ENCODE measurements at places on chromosomes 5 and 9. TPM values are rescaled to one million over a fixed set of nuclear protein-coding genes. Genes with fewer than 3 reads are reported as not detected.
A peak's percentile ranks its signal among the peaks of the same experiment; 100 is the strongest.

DNA sequence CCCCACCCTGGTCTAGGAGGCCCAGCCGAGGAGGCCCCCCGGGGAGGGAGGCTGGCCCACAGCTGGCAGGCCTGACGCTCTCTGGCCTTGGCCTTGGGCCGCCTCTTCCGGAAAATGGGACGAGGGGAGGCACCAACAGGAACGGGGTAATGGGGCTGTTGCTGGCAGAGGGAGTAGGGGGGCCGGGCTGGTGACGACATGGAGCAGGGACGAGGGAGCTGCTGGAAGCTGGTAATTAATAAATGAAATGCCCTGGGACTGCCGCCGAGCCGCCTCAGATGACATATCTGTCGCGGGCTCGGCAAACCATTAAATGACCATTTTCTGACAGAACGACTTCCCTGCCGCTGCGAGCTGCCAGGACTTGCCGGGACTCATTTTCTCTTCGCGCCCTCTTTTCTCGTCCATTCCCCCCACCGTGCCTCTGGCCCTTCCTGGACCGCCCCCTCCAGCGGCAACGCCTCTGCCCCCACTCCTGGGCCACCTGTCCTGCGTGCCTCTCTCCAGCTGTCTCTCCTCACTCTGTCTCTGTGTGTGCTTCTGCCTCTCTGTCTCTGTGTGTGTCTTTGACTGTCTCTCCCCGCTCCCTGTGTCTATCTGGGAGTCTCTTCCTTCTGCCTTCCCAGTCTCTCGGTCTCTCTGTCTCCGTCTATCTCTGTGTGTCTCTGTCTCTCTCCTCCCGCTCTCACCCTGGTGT is 215.7 kb downstream of the PAX5 start:
- no peaks in the 10 kb centered on the region for H3K36me3 ChIP-seq
- H3K4me1 ChIP-seq = peaks cover 13% of the 10 kb centered on the region
- H3K27ac ChIP-seq = no peak overlapping the region
- H3K4me3 ChIP-seq = peak overlapping the region; percentile 40
- peak; percentile 61 for DNase-seq
- no peaks in the 10 kb centered on the region for H3K27me3 ChIP-seq

- peaks cover 7% of the 10 kb centered on the region for H3K27me3 ChIP-seq
- H3K4me1 ChIP-seq = no peaks in the 10 kb centered on the region
- DNase-seq = no peak
- H3K27ac ChIP-seq = no peak overlapping the region
Measured at GRCh38 chr5:180133971-180134508, 62.5 kb upstream of the RNF130 start.

GRCh38 chr5:159319832-159320231 is 10.5 kb downstream of the IL12B start:
- no peaks in the 10 kb centered on the region for H3K36me3 ChIP-seq
- no peak for DNase-seq
- H3K4me1 ChIP-seq = no peaks in the 10 kb centered on the region
- no peak overlapping the region for H3K27ac ChIP-seq
- H3K4me3 ChIP-seq = no peak overlapping the region

- no peak overlapping the region for H3K27ac ChIP-seq
- DNase-seq = no peak
- H3K4me1 ChIP-seq = peaks cover 18% of the 10 kb centered on the region
- H3K4me3 ChIP-seq = no peak overlapping the region
- no peaks in the 10 kb centered on the region for H3K36me3 ChIP-seq
Measured at GRCh38 chr5:148978370-148979082, 84.3 kb downstream of the SH3TC2 start.

GRCh38 chr9:101468116-101468515 is 32.5 kb upstream of the ALDOB start:
- H3K36me3 ChIP-seq = no peaks in the 10 kb centered on the region
- no peak overlapping the region for H3K27ac ChIP-seq
- no peaks in the 10 kb centered on the region for H3K4me1 ChIP-seq
- DNase-seq = no peak
- H3K27me3 ChIP-seq = no peaks in the 10 kb centered on the region

GRCh38 chr9:99054581-99054980 is 50.3 kb upstream of the TGFBR1 start:
- peaks cover 44% of the 10 kb centered on the region for H3K4me1 ChIP-seq
- no peak overlapping the region for H3K4me3 ChIP-seq
- DNase-seq = no peak
- peak overlapping the region; percentile 87 for H3K27ac ChIP-seq
- H3K27me3 ChIP-seq = no peaks in the 10 kb centered on the region

DNA sequence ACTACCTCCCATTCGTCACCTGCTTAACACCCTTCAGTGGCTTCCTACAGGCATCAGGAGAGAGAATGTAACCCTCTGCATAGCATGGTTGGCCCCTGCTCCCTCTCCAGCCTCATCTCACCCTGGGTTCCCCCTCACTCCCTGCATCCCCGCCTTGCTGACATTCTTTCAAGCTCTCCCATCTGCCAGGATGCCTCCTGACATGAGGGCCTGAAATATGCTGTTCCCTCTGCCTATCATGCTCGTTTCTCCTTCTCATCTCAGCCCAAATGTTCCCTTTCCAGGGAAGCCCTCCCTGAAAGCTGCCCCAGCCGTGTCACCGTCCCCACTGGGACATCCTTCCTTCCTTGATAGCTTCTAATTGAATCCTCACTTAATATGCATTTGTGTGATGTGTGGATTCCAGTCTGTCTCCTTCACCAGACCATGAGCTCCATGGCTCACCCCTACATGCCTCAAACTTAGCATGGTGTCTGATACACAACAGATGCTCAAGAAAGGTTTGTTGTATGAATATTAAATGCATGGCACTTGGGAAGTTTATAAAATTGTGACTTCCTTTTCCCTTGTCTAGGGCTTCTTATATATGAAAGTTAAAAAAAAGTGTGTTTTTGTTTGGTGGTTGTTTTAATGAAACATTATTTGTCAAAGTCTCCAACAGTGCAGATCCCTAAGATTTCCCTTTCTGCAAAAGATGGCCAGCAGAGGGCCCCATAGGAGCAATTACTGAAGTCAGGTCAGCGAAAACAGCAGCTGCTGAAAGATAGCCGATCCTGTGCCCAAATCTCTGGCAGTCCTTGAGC is 7.3 kb upstream of the C5orf58 start:
- H3K27me3 ChIP-seq = no peaks in the 10 kb centered on the region
- no peaks in the 10 kb centered on the region for H3K36me3 ChIP-seq
- H3K4me3 ChIP-seq = no peak overlapping the region
- no peaks in the 10 kb centered on the region for H3K4me1 ChIP-seq

- peak; percentile 83 for DNase-seq
- H3K27me3 ChIP-seq = no peaks in the 10 kb centered on the region
- peaks cover 6% of the 10 kb centered on the region for H3K36me3 ChIP-seq
- no peak overlapping the region for H3K4me3 ChIP-seq
- H3K4me1 ChIP-seq = peaks cover 75% of the 10 kb centered on the region
Measured at GRCh38 chr5:157528036-157528632, 47.4 kb downstream of the ADAM19 start.

DNA sequence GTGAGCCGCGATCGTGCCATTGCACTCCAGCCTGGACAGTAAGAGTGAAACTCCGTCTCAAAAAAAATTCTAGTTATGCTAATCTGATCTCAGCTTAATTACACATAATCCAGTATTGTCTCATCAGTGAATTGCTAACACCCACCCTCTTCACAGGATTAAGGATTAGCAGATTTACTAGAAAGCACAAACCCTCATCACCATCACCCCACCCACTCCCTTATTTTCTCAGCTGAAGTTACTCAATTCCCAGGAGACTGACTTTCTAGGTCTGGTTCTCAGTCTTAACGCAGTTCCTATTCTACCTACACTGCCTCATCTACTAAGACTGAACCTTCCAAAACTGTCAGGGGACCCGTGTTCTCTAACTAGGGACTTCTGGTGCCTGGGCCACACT is 9.0 kb downstream of the TOR1B start:
- no peaks in the 10 kb centered on the region for H3K4me1 ChIP-seq
- DNase-seq = no peak
- H3K36me3 ChIP-seq = peaks cover 82% of the 10 kb centered on the region
- no peak overlapping the region for H3K27ac ChIP-seq
- H3K27me3 ChIP-seq = no peaks in the 10 kb centered on the region
- H3K4me3 ChIP-seq = no peak overlapping the region

DNA sequence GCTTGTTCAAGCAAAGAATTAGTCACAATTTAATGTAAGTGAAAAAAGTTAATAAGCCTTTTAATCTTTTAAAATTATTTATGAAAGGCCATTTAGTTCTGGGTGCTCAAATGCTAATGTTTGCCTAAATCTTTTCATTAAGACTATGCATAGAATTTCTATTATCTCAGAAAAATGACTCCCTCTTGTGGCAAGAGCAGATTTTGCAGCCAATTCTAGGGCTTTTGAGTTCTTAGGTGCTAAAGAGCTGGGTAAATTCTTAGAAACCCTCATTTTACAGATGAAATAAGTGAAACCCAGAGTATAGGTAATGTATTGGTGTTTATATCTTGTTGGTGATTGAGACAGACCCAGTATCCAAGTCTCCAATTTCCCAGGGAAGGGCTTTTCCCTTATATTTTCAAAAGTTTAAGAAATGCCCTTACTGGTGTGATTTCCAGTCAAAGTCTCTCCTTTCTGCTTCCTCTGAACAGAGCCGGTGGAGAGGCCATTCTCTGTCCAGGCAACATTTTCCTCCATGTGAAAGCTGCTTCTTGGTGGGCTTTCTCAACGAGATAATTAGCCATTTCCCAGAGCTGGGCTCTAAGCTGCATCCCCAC is 24.1 kb upstream of the PCSK5 start:
- no peaks in the 10 kb centered on the region for H3K27me3 ChIP-seq
- no peak overlapping the region for H3K4me3 ChIP-seq
- no peak for DNase-seq
- H3K36me3 ChIP-seq = no peaks in the 10 kb centered on the region
- H3K4me1 ChIP-seq = no peaks in the 10 kb centered on the region

DNA sequence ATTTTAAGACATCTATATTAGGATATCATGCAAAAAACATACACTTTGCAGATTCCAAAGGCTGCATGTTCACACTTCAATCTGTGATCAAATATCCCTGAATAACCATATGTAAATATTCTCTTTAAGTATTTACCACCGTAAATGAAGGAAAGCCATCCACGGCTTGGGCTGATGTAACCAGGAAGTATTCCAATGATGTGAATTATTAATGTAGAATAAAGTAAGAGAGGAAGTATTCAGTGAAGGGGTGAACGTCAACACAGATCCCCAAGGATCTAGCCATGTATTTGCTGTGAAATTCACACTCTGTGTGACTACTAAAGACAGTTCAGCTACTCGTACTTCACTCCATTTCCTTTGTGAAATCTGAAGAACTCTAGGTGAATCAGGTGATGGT is 75.2 kb downstream of the CDH6 start:
- no peak overlapping the region for H3K4me3 ChIP-seq
- H3K36me3 ChIP-seq = no peaks in the 10 kb centered on the region
- no peak for DNase-seq
- no peak overlapping the region for H3K27ac ChIP-seq

DNA sequence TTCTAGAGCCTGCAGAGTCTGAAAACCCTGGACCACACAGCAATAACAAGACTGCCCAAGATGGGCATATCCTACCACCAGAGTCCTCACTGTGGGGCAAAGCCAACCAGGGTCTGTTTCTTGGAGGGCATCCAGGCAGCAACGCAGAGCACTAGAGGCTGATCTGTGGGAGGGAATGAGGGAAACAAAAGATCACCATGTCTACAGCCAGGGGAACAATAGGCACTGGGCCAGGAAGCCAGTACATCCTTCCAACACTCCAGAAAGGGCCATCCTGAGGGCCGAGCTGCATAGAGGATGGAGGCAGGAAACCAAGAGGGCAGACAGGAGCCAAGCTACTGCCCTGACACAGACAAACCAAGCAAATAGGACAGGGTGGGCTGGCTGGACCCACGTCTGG is 416.1 kb upstream of the IRX4 start:
- DNase-seq = peak; percentile 43
- H3K4me3 ChIP-seq = no peak overlapping the region
- H3K27ac ChIP-seq = no peak overlapping the region
- no peaks in the 10 kb centered on the region for H3K36me3 ChIP-seq
- no peaks in the 10 kb centered on the region for H3K27me3 ChIP-seq
- no peaks in the 10 kb centered on the region for H3K4me1 ChIP-seq

DNA sequence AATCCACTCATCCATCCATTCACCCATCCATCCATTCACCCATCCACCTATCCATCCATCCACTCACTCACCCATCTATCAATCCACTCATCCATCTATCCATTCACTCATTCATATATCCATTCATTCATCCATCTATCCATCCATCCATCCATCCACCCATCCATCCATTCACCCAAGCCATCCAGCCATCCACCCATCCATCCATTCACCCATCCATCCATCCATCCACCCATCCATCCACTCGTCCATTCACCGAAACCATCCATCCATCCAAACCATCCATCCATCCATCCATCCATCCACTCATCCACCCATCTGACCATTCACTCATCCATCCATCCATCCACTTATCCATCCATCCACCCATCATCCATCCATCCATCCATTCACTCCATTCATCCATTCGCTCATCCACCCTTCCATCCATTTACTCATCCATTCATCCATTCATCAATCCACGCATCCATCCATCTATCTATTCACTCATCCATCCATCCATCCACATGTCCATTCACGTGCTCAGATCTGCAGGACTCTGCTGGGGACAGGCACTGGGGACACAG is 6.6 kb downstream of the SLC9A3 start:
- no peak overlapping the region for H3K27ac ChIP-seq
- no peaks in the 10 kb centered on the region for H3K36me3 ChIP-seq
- H3K4me3 ChIP-seq = no peak overlapping the region
- H3K4me1 ChIP-seq = no peaks in the 10 kb centered on the region
- H3K27me3 ChIP-seq = no peaks in the 10 kb centered on the region
- DNase-seq = no peak

- peaks cover 9% of the 10 kb centered on the region for H3K4me1 ChIP-seq
- H3K27me3 ChIP-seq = no peaks in the 10 kb centered on the region
- H3K27ac ChIP-seq = no peak overlapping the region
Measured at GRCh38 chr5:16549491-16550206, 67.1 kb downstream of the RETREG1 start.

The TAF11L5 gene
- total RNA-seq = not detected

The GZMA gene
- not detected for total RNA-seq

The FNIP1 gene
- 63.1 TPM for total RNA-seq

The TPPP gene
- 7.1 TPM for total RNA-seq

The CNTFR gene
- 3.0 TPM for total RNA-seq

The TMC1 gene
- total RNA-seq = 1.5 TPM
